ENCODE measurements at places on chromosomes 13 and 19. TPM values are rescaled to one million over a fixed set of nuclear protein-coding genes. Genes with fewer than 3 reads are reported as not detected.

GRCh38 chr19:3979674-3980352, 5.5 kb downstream of the EEF2 start:
- no peak for DNase-seq

CPAMD8 gene
- total RNA-seq = 17.0 TPM

DLL3 gene
- total RNA-seq = 17.9 TPM

VSTM1 gene
- not detected for total RNA-seq

ZIK1 gene
- total RNA-seq = 27.6 TPM

GSX1 gene
- total RNA-seq = 11.4 TPM

DNA sequence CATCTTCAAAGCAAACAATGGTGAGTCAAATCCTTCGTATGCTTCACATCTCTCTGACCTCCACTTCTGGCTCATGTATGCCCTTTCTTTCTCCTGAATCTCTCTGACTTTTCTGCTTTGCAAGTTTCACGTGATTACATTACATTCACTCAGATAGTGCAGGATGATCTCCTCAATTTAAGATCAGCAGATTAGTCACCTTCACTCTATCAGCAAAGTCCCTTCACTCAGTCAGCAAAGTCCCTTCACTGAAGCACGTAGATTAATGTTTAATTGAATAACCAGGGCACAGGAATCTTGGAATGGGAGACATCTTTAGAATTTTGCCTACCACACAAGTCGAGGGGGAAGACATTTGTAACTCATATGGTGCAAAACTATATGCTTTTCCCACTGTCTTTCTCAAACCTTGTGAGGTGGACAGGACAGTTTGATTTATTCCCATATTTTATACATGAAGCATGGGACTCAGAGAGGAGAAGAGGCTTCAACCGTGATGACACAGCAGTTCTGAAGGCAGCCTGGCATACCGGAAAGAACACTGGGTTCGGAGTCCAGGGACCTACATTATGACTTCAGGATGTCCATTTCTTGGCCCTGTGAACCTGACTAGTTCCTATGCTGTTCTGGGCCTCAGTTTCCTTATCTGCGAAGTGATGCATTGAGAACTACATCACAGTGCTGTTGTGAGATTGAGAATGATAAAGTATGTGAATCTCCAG, 23.3 kb downstream of the SIGLECL1 start:
- no peak for DNase-seq

DNA sequence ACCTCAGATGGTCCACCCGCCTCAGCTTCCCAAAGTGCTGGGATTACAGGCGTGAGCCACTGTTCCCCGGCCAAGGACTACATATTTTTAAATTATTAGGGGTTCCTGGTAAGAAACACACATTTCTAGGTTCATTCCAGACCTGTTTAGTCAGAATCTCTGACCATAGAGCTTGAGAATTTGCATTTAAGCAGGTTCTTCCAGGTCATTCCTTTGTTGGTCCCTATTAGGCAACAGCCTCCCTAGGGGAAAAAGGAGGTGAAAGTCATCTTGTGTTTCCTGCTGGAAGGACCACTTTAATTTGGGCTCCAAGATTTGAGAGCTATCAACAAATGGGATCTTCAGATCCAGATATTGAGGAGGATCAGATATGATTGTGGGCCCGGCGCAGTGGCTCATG, 16.3 kb downstream of the S1PR2 start:
- no peak for DNase-seq

DNA sequence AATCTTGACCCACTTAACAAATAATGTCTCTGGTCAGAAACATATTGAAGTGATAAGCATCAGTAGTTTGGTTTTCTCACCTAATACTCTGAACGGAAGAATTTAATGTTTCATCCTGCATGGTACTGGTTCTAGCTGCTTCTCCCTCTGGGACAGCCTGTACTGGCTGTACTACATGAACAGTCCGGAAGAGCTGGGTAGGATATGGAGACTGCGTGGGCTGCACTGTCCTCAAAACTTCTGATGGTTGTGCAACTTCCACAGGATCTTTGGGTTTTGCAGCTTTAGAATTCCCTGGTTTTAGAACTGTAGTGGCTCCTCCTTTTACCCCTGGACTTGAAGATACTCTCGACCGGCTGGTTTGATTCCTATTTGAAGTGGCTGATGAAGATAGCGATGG, 78.3 kb downstream of the ELF1 start:
- DNase-seq = no peak

IGFL1 gene
- not detected for total RNA-seq

DNA sequence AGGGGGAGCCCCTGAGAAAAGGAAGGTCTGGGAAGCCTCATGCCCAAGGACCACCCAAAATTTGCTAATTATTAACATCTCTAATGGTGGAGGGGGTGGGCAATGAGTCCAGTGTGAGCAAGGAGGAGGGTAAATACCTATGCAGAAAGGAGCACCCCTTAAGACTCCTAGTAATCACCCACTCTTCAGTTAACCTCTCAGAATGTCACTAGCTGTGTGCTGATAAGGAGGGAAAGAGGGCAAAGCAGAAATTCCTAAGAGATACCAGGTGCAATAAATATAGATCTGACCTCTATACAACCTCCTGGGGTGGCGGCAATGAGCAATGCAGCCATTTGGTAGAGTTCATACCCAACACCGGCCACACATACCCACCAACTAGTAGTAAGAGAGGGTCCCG, 12.7 kb upstream of the DPY19L3 start:
- DNase-seq = no peak

DNA sequence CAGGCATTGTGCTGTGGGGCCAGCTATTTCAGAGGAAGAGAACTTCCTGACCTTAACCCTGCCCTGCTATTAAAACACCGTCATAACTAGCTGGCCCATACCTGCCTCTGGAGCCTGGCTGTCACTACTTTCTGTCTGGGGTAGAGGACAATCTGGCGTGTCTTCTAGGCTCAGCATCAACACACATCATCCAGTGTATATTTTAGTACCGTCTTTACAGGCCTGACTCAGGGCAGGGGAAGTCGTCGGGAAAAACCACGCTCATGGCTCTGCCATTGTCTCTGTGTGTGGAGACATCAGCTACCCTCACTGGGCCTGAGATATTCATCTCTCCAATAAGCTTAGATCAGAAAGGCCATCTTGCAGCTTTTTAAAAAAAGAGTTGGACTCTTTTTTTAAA, 151.1 kb downstream of the KATNAL1 start:
- DNase-seq = no peak

GRCh38 chr19:41564515-41565378, 11.2 kb upstream of the CEACAM21 start:
- no peak for DNase-seq

HDGFL2 gene
- 110 TPM for total RNA-seq

DNA sequence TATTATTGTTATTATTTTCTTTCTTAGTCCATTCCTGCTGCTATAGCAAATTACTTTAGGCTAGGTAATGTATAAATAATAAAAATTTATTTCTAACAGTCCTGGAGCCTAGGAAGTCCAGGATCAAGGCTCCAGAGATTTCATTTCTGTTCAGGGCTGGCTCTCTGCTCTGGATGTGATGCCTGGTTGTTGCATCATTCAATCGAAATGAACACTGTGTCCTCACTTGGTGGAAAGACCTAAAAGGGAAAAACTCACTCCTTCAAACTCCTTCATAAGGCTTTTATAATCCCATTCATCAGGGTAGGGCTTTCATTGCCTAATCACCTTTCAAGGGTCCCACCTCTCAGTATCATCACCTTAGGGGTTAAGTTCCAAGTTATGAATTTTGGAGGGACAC, 395.0 kb downstream of the EFNB2 start:
- DNase-seq = no peak

DNA sequence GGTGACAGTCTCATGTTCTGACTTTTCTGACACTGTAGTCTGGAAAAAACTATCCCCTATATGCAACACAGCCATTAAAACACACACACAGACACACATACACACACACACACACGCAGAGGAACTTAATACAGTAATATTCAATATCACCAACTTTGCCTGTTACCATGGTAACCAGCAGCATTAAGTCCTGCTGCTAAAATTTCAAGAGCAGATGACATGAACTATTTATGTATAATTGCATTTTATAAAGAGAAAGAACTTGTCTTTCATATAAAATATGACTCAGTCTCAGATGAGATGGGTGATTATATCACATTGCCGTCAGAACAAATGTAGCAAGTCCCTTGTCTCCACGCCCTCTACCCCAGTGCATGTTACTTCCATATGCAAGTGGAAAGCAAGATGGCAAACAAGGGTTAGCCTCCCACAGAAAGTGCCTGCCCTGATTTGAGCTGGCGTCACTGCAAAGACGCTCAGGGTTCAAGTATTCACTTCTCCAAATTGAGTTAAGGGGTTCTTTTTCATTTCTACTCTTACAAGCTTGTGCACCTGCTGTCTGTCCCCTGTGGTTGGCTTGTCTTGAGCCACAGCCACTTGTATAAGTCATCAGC, 576.8 kb downstream of the UQCRFS1 start:
- DNase-seq = no peak

TNNI3 gene
- 5.4 TPM for total RNA-seq

KLF5 gene
- total RNA-seq = 0.68 TPM

HOMER3 gene
- 78.8 TPM for total RNA-seq

- DNase-seq = no peak
These were observed 1159.2 kb upstream of the MIR17HG start for GRCh38 chr13:90188351-90188636.

C19orf67 gene
- total RNA-seq = not detected

DNA sequence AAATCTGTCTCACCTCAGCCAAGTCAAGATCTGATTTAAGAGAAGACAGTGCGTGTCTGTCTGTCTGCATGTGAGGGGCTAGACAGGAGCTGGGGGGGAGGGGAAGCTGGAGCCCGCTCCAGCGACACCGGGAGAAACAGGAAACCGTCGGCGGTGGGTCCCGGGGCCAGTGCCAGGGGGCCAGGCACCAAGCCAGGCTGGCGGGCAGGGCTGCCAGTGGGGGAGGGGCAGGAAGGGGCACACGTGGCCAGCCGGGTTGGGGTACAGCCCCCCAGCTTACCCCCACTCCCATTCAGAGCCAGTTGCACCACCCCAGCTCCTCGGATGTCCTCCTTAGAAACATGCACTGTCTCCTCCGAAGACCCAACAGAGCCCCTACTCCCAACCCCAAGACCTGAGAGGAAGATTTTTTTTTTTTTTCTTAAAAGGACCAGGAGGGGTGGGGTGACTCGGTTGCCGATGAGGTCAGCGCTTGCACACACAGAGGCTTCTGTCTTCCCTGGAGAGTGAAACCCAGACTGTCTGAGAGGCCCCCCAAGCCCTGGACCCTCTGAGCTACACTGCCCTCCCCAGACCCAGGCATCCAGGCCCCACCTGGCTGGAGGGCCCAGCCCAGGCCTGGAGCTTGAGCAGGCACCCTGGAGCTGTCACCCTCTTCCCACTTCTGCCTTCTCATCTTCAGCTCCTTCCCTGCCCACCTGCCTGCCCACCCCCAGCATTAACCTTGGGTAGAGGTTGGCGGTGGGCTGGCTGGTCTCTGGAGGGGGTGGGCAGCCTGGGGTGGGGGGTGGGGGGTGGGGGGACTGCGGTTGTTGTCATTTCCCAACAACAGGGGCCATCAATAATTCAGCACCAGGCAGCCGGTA, 4.0 kb downstream of the ERF start:
- DNase-seq = no peak

DNA sequence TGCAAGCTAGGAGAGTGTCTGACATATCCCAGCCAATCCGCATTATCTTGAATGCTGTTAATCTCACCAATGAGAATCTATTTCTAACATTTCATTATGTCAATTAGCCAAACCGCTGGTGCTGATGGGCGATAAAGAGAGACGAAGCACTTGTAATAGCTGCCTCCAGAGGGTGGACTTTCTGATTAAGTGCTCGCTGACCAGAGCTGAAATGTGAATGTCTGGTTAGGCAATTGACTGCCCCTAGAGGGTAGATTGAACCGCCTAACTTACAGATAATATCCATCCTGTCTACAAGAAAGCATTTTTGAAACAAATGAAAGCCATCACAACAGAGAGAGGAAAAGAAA, 552 bp upstream of the GRWD1 start:
- no peak for DNase-seq

LGALS7B gene
- not detected for total RNA-seq

GRCh38 chr19:42071247-42071646, 1.2 kb upstream of the GRIK5 start:
- DNase-seq = no peak

DNA sequence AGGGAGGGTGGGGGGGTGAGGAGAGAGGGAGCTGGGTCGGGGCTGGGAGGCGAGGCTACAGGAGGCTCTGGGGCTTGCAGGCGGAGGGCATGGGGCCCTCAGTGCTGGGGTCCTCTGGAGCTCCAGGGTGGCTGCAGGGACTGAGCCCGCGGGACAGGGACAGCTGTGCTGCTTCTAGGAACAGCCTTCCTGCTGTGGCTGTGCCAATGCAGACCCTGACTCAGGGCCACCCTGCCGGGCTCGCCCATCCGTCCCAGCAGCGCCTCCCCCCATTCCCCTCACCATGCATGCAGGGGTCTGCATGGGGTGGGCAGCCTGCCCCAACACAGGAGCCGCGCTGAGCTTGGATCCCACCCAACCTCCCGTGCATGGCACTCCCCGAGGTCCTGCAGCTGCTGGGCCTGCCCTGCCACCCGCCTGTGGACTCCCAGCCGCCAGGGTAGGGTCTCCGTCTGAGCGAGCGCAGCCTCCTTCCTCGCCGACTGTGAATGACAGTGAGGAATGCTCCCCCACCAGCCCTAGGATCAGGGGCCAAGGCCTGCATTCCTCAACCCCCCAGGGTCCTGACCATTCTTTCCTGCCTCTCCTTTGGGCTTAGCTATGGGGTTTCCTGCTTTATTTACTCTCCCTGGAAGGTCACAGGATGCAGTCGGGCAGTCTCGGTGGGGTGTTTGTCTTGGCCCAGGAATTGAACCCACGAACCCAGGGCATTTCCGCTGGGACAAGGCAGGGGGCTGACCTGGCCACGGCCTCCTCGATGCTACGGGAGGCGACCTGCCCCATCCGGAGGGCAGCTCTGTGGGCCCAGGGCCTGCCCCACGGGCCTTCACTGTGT, 23.4 kb downstream of the CEBPG start:
- no peak for DNase-seq

DNA sequence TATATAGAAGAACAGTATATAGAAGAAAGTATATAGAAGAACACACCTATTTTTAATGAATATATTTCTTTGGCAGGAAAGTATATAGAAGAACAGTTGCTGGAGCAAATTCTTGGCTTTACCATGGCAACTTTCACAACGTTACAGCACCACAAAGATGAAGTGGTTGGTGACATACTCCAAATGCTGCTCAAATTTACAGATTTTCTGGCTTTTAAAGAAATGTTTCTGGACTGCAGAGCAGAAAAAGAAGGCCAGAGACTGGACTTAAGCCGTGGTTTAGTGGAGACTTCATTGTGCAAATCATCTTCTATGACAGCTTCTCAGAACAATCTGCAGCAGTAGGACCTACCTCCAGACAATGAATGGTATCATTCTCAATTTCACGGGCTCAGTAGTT, 24.3 kb upstream of the RFXAP start:
- no peak for DNase-seq

ACTMAP gene
- total RNA-seq = 22.7 TPM

IGFL2 gene
- not detected for total RNA-seq

DNA sequence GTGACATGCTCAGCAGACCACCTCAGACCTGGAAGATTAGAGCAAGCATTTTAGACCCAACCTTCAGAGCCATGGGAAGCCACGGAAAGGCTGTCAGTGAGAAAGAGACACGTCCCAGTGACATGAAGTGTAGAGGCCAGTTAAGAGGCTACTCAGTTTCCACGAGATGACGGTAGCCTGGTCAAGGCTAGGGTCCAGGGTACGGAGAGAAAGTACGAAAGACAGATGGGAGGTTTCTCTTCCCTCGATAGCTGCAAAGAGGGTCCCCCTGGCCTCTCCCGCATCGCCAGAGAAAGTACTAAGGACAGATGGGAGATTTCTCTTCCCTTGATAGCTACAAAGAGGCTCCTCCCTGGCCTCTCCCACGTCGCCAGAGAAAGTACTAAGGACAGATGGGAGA, 8.6 kb downstream of the ZSCAN5A start:
- DNase-seq = no peak

Data from neural crest cell (in vitro differentiated cells).